ENCODE measurements at places on chromosomes 5 and 9.

DNA sequence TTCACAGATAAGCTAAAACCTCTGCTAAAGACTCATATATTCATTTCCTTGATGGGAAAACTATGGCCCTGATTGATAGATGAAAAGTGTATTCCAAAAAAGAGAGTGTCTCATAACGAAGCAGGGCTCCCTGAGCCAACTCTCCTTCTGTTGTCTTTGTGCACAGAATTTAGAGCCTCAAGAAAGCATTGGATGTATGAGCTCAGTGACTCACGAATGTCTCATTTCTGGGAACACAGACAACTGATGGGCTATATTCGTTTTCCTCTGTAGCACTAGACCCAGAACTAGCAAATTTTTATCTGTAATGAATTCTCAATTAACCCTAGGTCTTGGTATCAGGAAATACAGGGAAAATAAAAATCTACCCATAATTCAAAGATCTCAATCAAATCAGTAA, 88.4 kb downstream of the LMNB1 start:
- peaks cover 5% of the 10 kb centered on the region for H3K36me3 ChIP-seq
- no peaks in the 10 kb centered on the region for H3K27me3 ChIP-seq
- no peak overlapping the region for H3K27ac ChIP-seq
- H3K4me1 ChIP-seq, result peaks cover 11% of the 10 kb centered on the region
- DNase-seq, result no peak

DNA sequence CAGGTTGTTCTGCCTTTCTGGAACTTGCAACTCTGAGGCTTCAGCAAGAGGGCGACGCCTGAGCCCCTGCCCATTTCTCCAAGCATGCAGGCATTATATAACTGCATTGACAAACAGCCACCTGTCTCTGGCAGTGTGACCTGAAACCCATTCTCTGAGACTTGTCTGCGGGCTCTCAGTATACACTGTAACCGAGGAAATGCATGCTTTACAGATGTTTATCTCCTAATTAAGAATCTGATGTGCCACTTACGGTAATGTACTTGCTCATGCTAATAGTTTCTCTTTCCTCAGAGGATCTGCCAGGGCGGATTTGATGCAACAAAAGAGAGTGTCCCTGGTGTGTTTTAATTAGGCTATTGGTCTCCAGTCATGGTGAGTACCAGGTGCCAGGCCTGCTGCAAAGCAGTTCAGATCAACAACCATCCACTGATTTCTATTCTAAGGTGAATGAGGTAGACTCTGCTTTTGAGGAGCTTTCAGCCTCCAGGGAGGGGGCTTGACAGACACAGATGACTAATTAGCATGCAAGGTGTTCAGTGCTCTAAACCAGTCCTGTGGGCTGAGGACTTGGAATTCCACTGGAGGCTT, 593.7 kb upstream of the KLF4 start:
- no peak overlapping the region for H3K4me3 ChIP-seq
- no peak overlapping the region for H3K27ac ChIP-seq
- no peaks in the 10 kb centered on the region for H3K27me3 ChIP-seq
- DNase-seq, result no peak

GRCh38 chr9:121885345-121885901, 207.7 kb downstream of the TTLL11 start:
- H3K4me1 ChIP-seq, result peaks cover 10% of the 10 kb centered on the region
- no peaks in the 10 kb centered on the region for H3K36me3 ChIP-seq
- H3K27ac ChIP-seq, result no peak overlapping the region
- no peak for DNase-seq
- H3K27me3 ChIP-seq, result no peaks in the 10 kb centered on the region

GRCh38 chr5:33894566-33894965, 2.8 kb upstream of the ADAMTS12 start:
- no peak overlapping the region for H3K27ac ChIP-seq
- peaks cover 57% of the 10 kb centered on the region for H3K27me3 ChIP-seq
- no peaks in the 10 kb centered on the region for H3K36me3 ChIP-seq

- no peak overlapping the region for H3K27ac ChIP-seq
- H3K27me3 ChIP-seq, result no peaks in the 10 kb centered on the region
- peaks cover 1% of the 10 kb centered on the region for H3K36me3 ChIP-seq
- no peak overlapping the region for H3K4me3 ChIP-seq
These were observed 100.4 kb downstream of the PDE4D start for GRCh38 chr5:59792983-59793585.
